ENCODE measurements at places on chromosomes 4 and X.

DNA sequence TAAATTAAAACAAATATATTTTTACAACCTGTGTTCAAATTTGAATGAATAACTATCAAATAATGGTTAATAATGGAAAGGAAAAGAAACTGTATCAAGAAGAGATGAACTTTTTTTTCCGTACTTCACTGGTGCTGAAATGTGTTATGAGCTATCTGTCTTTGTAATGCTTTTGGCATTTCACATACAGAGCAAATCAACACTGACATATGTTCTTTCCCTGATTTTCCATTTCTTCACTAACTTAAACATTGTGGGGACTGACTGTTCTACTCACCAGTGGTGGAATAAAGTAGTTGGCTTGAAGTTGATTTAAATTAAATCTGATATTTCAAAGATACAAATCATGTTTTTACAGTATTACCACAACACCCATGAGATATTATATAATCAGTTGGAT, 304.0 kb upstream of the BMP3 start:
- no peak for DNase-seq

- DNase-seq = no peak
These were observed 11.4 kb downstream of the UBE2D3 start for GRCh38 chr4:102815981-102816380.

DNA sequence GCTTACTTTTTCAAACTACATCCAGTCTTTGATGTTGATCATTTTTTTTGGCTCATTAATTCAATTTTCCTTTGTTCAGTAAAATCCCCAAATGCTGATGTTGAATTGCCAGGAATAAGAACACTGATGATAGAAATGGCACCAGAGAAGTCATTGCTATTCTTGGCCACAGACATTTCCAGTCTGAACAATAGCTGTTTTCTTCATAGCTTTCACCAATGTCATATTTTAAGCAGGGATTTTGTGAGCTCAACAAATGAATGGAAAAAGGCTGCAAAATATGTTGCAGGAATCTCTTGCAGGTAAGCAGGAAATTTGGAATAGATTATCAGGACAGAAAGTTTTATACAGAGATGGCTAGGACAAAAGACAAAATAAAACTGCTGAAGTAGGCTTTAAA, 40.5 kb upstream of the GLRB start:
- DNase-seq = no peak

- DNase-seq = no peak
These were observed 21.1 kb downstream of the RBM10 start for GRCh38 chrX:47166126-47166525.

- DNase-seq = no peak
These were observed 419.8 kb upstream of the AMOT start for GRCh38 chrX:113260474-113260873.

- DNase-seq = no peak
These were observed 258.9 kb upstream of the LDB2 start for GRCh38 chr4:17157304-17157703.

- DNase-seq = no peak
These were observed 6.2 kb downstream of the SORCS2 start for GRCh38 chr4:7198440-7199128.

- no peak for DNase-seq
These were observed 52.2 kb downstream of the SMIM20 start for GRCh38 chr4:25966171-25966570.

DNA sequence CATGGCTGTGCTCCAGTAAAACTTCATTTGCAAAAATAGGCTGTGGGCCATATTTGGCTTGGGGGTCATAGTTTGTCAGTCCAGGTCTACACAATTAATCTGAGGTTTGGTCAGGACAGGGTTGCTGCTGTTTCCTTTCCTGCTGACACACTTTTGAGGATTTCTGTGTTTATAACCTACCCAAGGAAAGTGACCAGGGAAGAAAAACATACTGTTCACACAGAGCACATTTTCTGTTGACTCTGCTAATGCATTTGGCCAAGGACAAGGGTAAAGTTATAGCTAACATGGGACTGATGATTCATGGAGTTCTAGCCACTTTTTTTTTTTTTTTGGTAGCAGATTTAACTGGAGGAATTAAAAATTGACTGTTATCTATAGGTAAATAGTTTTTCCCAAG, 43.9 kb upstream of the GEMIN8 start:
- no peak for DNase-seq

- no peak for DNase-seq
These were observed 36.0 kb upstream of the NPNT start for GRCh38 chr4:105859233-105859632.

GRCh38 chr4:2804449-2804972, 11.6 kb downstream of the SH3BP2 start:
- DNase-seq = no peak

GRCh38 chrX:75522565-75523431, at the start of gene ZDHHC15:
Gene ZDHHC15 (minus strand): TSS chrX:75523037. CDS start chrX:75523024, 13 bp downstream.
- DNase-seq = peak; percentile 12

GRCh38 chr4:163195247-163195765, 28.6 kb upstream of the NAF1 start:
- DNase-seq = no peak

All from CD4-positive, alpha-beta T cell treated with Interleukin-15 for 4 hours (primary cell).